ENCODE measurements at places on chromosomes 12 and 14. TPM values are rescaled to one million over a fixed set of nuclear protein-coding genes. Genes with fewer than 3 reads are reported as not detected.

TMEM179 gene
- not detected for total RNA-seq

RGS6 gene
- not detected for total RNA-seq

WIF1 gene
- not detected for total RNA-seq

PPP2R3C gene
- 34.6 TPM for total RNA-seq

SDSL gene
- total RNA-seq = 2.4 TPM

HCAR1 gene
- not detected for total RNA-seq

SLC38A1 gene
- total RNA-seq = 191 TPM

ZCRB1 gene
- 33.4 TPM for total RNA-seq

Data from dermis blood vessel endothelial cell (primary cell).